ENCODE measurements at places on chromosomes 2 and 18. TPM values are rescaled to one million over a fixed set of nuclear protein-coding genes. Genes with fewer than 3 reads are reported as not detected.

GRCh38 chr2:161199912-161200701, 39.9 kb downstream of the TANK start:
- no peak overlapping the region for H3K27ac ChIP-seq
- no peaks in the 10 kb centered on the region for H3K27me3 ChIP-seq
- no peak overlapping the region for H3K4me3 ChIP-seq
- H3K36me3 ChIP-seq: peaks cover 48% of the 10 kb centered on the region
- no peaks in the 10 kb centered on the region for H3K4me1 ChIP-seq
- no peak for DNase-seq

DNA sequence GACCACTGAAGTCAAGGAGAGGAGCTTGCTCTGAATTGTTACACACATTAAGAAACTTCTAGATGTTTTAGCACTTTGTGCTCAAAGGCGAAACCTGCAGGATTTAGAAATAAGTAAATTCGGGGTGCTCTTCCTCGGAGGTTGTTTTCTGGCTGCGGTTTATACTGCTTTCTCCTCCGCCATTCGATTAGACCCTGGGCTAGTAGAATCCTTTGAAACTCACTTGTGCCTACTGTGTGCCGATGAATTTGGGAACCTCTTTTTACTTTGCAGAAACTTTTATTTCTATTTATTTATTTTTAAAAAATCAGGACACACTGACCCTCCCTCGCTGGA, 3.5 kb downstream of the MEIS1 start:
- peak overlapping the region; percentile 97 for H3K4me3 ChIP-seq
- DNase-seq: peak; percentile 48
- peaks cover 26% of the 10 kb centered on the region for H3K4me1 ChIP-seq
- no peaks in the 10 kb centered on the region for H3K36me3 ChIP-seq
- H3K27ac ChIP-seq: peak overlapping the region; percentile 84

DNA sequence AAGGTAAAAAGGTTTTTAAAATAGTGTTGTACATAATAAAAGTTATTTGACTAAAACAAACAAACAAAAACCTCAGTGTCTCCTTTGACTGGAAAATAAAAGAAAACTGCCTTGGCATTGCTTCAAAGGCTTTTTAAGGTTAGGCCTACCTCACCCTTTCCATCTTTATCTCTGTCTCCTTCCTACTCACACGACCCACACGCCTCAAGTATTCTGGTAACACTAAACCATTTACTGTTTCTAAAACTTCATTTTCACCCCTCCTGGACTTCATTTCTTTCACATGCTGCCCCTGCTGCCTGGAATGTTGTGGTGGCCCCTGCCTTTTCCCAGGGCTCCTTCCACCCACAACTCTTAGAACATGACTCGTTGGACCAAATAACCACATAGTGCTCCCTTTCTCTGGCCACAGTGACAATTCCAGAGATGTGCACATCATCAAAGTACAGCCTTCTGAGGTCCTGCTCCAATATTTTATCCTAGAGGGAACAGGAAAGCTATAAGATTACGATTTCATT, 54.0 kb downstream of the ERBB4 start:
- H3K4me3 ChIP-seq: no peak overlapping the region
- H3K27ac ChIP-seq: no peak overlapping the region
- no peaks in the 10 kb centered on the region for H3K4me1 ChIP-seq
- DNase-seq: peak; percentile 31
- H3K36me3 ChIP-seq: no peaks in the 10 kb centered on the region

DNA sequence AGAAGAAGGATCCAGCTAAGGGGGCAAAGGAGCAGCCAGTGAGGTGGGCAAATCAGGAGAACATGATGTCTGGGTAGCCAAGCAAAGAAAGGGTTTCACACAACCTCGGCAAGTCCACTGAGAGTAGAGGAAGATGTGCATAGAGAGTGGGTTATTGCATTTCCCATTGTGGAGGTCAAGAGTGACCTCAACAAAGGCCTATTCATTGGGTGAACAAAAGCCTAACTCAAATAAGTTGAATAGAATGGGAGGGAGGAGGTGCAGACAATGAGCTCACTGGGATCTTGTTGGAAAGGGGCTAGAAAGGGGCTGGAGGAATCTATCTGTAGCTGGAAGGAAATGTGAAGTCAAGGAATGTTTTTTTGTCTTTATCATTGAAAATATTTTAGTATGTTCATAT, 14.0 kb upstream of the PDCL3 start:
- H3K27me3 ChIP-seq: peaks cover 6% of the 10 kb centered on the region
- no peak overlapping the region for H3K27ac ChIP-seq
- H3K4me3 ChIP-seq: no peak overlapping the region
- H3K36me3 ChIP-seq: no peaks in the 10 kb centered on the region
- H3K4me1 ChIP-seq: no peaks in the 10 kb centered on the region

GRCh38 chr2:121372721-121373353, 87.8 kb upstream of the TFCP2L1 start:
- DNase-seq: no peak
- peaks cover 16% of the 10 kb centered on the region for H3K4me1 ChIP-seq
- peaks cover 28% of the 10 kb centered on the region for H3K36me3 ChIP-seq

GRCh38 chr2:226835420-226835795, 446 bp upstream of the RHBDD1 start:
- H3K27me3 ChIP-seq: no peaks in the 10 kb centered on the region
- peaks cover 23% of the 10 kb centered on the region for H3K4me1 ChIP-seq
- peak overlapping the region; percentile 84 for H3K4me3 ChIP-seq
- peak overlapping the region; percentile 93 for H3K27ac ChIP-seq
- DNase-seq: no peak

- peak; percentile 83 for DNase-seq
- no peaks in the 10 kb centered on the region for H3K27me3 ChIP-seq
- peaks cover 14% of the 10 kb centered on the region for H3K4me1 ChIP-seq
- H3K4me3 ChIP-seq: peak overlapping the region; percentile 77
Observed at GRCh38 chr2:231708773-231709635, 679 bp downstream of the PTMA start.

DNA sequence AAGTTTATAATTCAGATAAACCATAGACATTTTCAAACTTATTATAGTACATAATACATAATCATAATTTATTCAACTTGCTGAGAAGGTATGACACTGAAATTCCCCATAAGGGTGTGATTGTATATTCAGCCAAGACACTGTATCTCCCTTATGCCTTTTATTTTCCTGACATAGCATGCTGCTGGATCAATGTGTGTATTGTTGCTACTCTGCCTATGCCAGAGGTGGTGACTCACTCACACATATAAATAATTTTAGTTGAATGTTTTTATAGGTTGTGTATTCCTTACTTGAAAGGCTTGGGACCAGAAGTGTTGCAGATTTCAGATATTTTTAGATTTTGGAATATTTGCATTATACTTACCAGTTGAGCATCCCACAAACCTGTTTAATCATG, 86.8 kb downstream of the VRK2 start:
- no peaks in the 10 kb centered on the region for H3K36me3 ChIP-seq
- no peak overlapping the region for H3K27ac ChIP-seq
- H3K27me3 ChIP-seq: no peaks in the 10 kb centered on the region
- no peak overlapping the region for H3K4me3 ChIP-seq
- H3K4me1 ChIP-seq: peaks cover 26% of the 10 kb centered on the region
- DNase-seq: peak; percentile 51

GRCh38 chr18:37249895-37250618, 315.5 kb downstream of the CELF4 start:
- H3K27ac ChIP-seq: no peak overlapping the region
- no peaks in the 10 kb centered on the region for H3K36me3 ChIP-seq
- no peak for DNase-seq
- peaks cover 35% of the 10 kb centered on the region for H3K27me3 ChIP-seq

GRCh38 chr2:120243211-120243610, 9.4 kb upstream of the RALB start:
- H3K27me3 ChIP-seq: no peaks in the 10 kb centered on the region
- peak; percentile 60 for DNase-seq
- no peak overlapping the region for H3K4me3 ChIP-seq
- peaks cover 29% of the 10 kb centered on the region for H3K4me1 ChIP-seq
- no peaks in the 10 kb centered on the region for H3K36me3 ChIP-seq
- H3K27ac ChIP-seq: no peak overlapping the region

- H3K27me3 ChIP-seq: no peaks in the 10 kb centered on the region
- H3K36me3 ChIP-seq: no peaks in the 10 kb centered on the region
- H3K27ac ChIP-seq: no peak overlapping the region
- no peak overlapping the region for H3K4me3 ChIP-seq
Observed at GRCh38 chr2:30105556-30105955, 41.3 kb upstream of the YPEL5 start.

Gene UPP2
- not detected for total RNA-seq

Gene IL1A
- total RNA-seq: not detected

Gene EFEMP1
- total RNA-seq: 1,498 TPM

Gene ABCB11
- total RNA-seq: not detected

Gene PLGLB2
- 1.5 TPM for total RNA-seq

Gene FLACC1
- 2.3 TPM for total RNA-seq

Data from GM23248 (cell line).